ENCODE measurements at places on chromosomes 4 and X.

DNA sequence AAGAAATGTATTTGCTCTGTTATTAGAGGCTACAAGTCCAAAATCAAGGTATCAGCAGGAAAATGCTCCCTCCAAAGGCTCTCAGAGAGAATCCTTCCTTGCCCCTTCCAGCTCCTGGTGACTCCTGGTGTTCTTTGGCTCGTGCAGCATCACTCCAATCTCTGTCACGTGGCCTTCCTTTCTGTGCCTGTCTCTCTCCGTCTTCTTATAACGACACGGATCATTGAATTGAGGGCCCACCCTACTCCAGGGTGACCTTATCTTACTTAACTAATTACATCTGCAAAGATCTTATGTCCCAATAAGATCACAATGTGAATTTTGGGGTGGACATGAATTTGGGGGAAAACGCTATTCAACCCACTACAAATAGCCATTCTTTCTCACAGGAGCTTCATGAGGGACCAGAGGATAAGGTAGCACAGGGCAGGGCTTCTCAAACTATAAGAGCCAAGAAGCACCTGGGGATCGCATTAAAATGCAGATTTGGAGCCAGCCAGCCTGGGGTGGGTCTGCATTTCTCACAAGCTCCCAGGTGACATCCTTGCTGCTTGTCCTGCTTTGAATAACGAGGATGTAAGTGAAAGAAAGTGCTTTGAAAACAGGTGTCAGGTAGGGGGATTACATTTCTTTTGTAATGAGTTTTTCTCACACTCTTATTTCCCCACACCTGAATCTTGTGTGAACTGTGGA, 41.9 kb upstream of the APLN start:
- no peak for DNase-seq

DNA sequence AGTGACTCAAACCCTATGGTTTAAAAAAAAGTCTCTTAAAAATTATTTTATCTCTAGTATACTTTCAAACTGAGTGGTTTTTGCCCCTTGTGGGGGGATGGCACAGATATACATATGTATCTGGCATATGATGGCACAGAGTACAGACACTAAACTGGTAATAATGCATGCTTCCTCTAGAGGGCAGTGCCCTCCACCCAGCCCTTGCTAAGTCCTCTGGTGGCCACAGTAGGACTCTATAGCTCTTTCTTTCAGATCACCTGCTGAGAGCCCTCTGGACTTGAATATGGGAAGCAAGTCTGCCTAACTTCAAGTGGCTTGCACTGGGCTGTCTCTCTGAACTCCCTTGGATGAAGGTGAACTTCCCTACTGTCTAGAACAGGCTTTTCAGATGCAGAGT, 66.3 kb downstream of the TSPAN7 start:
- DNase-seq, result no peak

GRCh38 chr4:82555276-82555675, 6.5 kb downstream of the TMEM150C start:
- DNase-seq, result no peak

- no peak for DNase-seq
These were observed 10.2 kb downstream of the CC2D2A start for GRCh38 chr4:15479913-15480185.

GRCh38 chrX:69948276-69948797, 101.4 kb downstream of the AWAT2 start:
- no peak for DNase-seq

GRCh38 chr4:111562826-111563225, 582.4 kb upstream of the FAM241A start:
- no peak for DNase-seq

GRCh38 chrX:12672367-12673106, 118.7 kb upstream of the PRPS2 start:
- no peak for DNase-seq

DNA sequence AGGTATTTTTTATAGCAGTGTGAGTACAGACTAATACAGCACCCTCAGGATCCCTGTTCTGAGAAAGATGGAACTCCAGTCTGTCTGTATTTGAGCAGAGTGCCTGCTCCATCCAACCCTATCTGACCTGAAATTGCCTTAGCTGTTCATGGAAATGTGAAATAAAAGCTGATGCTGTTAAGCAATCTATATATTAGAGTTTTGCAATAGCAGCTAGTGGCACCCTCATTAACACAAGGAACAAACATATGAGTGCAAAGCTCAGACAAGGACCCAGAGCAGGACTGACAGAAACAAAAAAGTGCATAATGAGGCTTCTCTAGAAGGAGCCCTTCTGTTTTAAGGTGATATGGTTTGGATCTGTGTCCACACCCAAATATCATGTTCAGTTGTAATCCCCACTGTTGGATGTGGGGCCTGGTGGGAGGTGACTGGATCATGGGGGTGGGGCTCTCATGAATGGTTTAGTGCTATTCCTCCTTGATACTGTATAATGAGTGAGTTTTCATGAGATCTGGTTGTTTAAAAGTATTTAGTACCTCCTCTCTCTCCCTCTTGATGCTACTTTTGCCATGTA, 272.9 kb upstream of the KLF3 start:
- no peak for DNase-seq

GRCh38 chr4:27397886-27398285, 537.2 kb downstream of the STIM2 start:
- no peak for DNase-seq

DNA sequence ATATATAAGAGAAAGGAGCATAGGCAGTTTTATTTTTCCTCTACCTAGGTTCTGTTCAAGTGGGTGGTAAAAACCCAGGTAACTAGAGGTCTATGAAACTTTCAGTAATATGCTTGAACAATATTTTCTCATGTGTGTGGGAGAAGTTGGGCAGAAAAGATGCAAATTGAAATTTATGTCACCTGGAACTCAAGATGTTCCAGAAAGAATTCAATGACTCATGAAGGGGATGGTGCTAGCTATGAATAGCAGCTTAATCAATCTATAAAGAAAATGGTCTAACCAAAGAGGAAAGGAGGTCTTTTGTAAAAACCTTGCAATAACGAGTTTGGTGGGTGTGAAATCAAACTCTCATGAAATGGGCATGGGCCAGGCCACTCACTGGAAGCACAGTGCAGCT, 263.8 kb downstream of the INPP4B start:
- DNase-seq, result no peak

GRCh38 chr4:176999935-177000543, 207.3 kb upstream of the VEGFC start:
- DNase-seq, result no peak

- DNase-seq, result no peak
These were observed 70.1 kb downstream of the INPP4B start for GRCh38 chr4:142776026-142776425.

DNA sequence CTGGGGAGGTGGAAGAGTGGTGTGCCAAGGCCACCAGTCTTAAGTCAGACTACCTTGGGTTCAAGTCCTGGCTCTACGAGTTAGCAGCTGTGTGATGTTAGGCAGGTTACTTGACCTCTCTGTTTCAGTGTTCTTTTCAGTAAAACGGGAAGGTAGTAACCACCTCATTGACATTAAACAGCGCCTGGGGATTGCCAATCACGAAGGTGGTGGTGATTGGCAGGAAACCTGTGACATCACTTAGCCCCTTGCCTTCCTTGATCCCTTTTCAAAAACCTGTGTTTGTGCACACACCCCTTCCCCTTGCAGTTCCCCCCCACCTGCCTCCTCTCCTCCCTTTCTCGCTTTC, 7.6 kb downstream of the KLF3 start:
- no peak for DNase-seq

DNA sequence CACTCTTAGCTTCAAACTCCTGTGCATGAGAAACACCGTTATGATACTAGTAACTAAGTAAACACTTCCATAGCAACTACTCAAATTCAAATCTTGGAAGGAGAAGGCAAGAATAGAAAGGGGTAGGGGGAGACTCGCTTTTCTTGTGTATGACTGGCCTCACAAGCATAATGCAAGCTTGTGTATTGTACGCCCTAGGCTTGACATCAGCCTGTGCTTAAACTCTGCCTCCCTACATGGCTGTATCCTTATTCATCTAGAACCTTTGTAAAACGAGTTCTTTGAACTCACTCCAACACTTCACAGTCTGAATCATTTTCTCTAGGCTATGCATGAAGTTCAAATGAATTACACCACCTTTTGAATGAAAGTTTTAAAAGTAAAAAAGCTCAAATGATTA, 1071.2 kb upstream of the ADGRL3 start:
- no peak for DNase-seq

GRCh38 chr4:157739242-157739641, 433.6 kb downstream of the GASK1B start:
- DNase-seq, result no peak

DNA sequence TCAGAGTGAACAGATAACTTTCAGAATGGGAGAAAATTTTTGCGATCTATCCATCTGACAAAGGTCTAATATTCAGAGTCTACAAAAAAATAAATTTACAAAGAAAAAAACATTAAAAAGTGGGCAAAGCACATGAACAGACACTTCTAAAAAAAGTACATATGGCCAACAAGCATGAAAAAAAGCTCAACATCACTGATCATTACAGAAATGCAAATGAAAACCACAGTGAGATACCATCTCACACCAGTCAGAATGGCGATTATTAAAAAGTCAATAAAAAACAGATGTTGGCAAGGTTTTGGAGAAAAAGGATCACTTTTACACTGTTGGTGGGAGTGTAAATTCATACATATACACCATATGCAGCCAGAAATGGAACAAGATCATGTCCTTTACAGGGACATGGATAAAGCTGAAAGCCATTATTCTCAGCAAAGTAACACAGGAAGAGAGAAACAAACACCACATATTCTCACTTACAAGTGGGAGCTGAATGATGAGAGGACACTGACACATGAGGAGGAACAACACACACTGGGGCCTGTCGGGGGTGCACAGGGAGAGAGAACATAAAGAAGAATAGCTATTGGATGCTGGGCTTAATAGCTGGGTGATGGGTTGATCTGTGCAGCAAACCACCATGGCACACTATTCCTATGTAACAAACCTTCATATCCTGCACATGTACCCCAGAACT, 41.6 kb upstream of the ITM2A start:
- no peak for DNase-seq

GRCh38 chr4:163482190-163482589, 8.6 kb upstream of the TKTL2 start:
- no peak for DNase-seq

- no peak for DNase-seq
These were observed 25.1 kb downstream of the ADAD1 start for GRCh38 chr4:122403861-122404260.
